ENCODE measurements at places on chromosomes 2 and 18.
A peak's percentile ranks its signal among the peaks of the same experiment; 100 is the strongest.

- DNase-seq, result no peak
Observed at GRCh38 chr2:168543935-168544334, 87.9 kb downstream of the CERS6 start.

GRCh38 chr2:223459328-223459939 is 142.7 kb downstream of the SCG2 start:
- DNase-seq, result no peak

DNA sequence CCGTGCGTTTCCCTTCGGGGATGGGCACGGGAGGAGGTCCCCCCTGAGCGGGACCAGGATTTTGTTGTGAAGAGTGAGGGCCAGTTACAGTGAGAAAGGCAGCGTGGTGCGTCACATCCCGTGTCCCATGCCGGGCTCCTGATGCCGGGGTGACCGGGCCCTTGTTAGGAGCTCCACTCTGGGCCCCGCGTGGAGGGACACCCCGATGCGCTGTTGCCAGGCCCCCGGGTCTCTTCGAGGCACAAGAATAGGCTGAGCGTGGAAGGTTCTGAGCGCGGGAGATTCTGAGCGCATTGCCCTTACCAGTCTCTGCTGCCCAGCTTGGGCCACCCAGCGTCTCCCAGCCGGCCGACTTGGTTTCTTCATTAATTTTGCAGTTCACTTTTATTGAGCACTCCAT is 17.6 kb downstream of the CTDP1 start:
- no peak for DNase-seq

- no peak for DNase-seq
Observed at GRCh38 chr2:11103984-11104793, 51.1 kb upstream of the SLC66A3 start.

GRCh38 chr2:232038881-232039485 is 77.5 kb downstream of the DIS3L2 start:
- DNase-seq, result no peak

DNA sequence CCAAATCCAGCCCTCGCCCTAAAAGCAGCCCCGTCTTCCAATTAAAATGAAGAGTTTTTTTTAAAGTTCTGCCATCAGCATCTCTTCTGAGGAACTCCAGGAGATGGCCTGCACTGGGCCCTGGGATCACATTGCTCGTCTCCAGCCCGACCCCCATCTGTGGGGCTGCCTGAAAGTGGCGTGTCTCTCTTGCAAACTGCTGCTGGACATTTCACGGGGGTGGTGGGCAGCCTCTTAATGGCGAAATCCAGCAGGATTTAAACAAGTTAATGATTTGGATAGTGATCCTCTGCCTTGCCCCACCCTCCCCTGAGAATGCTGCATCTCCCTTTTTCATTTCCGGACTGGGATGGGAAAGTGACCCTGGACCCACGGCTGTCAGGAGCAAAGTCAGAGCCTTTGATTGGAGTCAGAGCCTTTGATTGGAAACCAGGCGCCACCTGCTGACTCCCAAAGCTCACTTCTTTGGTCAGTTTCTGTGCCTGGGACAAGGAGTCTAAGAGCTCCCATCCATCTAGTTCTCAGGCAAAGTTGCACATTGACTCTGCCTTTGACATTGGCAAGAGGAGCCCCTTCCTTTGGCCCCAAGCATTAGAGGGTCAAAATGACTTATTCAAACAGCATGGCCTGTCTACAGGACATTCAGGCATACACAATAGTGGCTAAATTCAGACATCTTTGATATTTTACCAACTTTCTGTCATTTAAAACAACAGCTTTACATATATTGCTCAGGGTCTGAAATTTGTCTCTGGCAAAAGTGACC is 155.2 kb downstream of the SH3BP4 start:
- DNase-seq, result peak; percentile 76

GRCh38 chr2:204586444-204587180 is 41.3 kb downstream of the PARD3B start:
- no peak for DNase-seq

DNA sequence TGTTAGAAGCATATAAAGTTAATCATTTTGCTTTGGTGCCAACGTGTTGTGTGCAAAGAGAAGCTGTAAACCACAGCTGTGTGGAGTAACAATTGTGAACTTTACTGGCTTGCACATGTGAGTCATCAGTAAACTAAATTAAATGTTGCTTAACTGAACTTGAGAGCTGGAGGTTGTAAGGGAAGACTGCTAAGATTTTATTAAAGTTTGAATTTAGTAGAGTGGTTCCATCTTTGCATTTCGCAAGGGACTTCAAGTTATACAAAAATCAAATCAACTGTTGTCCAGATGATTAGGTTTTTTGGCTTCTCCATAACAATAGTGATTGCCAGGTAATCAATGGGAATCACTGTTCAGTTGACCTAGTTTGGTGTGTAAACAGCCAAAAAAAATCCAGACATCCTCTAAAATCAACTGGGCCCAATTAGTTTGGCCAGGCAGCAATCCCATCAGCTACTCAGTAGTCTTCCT is 247.4 kb downstream of the MYO3B start:
- DNase-seq, result no peak

DNA sequence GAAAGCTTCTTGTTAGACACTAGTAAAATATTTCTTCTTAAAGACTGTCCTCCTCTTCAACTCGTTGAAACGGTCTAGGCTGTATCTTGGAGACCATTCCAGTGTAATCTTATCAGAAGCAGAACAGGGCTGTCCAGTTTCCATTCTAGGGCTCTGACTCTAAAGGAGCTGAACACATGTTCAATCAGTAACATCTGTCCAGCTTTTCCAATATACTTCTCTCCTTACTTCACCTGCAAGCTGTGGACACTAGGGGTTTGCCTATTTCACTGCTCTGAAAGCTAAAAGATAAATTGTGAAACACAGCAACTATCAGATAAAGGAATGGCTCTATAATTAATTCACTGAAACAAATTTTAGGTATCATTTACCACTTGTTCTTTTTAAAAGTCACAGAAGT is 73.8 kb downstream of the ZNF385B start:
- no peak for DNase-seq

- DNase-seq, result peak; percentile 91
Observed at GRCh38 chr2:239075918-239076758, 228.3 kb downstream of the TWIST2 start.

DNA sequence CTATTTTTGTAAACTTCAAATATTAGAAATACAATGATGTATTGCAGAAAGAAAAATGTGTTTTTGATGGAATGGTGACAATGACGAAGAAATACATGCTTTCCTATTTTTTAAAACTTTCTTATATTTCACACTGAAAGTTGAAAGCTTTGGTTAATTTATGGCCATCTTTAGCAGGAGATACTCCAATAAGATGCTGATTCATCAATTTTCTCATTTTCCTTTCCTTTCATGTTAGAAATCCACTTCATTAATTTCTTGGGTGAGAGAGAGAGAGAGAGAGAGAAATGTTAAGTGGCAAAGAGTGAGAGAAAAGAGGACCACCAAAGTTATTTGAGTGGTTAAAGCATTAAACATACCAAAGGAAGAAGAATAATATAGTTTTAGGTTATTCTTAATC is 28.6 kb upstream of the MAP2 start:
- no peak for DNase-seq

GRCh38 chr18:74097803-74098202 is 49.8 kb downstream of the FBXO15 start:
- no peak for DNase-seq

GRCh38 chr2:224260372-224261020 is 141.4 kb downstream of the FAM124B start:
- DNase-seq, result no peak

DNA sequence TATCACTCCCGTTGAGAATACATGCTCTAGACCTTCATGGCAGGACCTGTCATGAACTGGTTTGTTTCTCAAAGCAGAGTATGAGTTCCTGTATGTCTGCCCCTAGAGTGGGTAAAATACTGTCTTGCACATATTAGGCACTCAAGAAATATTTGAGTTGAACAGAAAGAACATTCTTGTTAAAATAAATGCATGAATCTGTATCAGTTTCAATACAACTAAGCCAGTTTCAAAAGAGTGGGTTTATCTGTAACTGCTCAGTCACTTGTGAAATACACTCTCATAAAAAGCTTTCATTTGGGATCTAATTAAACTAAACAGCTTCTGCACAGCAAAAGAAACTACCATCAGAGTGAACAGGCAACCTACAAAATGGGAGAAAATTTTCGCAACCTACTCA is 69.2 kb downstream of the RFTN2 start:
- no peak for DNase-seq

- no peak for DNase-seq
Observed at GRCh38 chr2:8461341-8461740, 220.5 kb upstream of the ID2 start.

DNA sequence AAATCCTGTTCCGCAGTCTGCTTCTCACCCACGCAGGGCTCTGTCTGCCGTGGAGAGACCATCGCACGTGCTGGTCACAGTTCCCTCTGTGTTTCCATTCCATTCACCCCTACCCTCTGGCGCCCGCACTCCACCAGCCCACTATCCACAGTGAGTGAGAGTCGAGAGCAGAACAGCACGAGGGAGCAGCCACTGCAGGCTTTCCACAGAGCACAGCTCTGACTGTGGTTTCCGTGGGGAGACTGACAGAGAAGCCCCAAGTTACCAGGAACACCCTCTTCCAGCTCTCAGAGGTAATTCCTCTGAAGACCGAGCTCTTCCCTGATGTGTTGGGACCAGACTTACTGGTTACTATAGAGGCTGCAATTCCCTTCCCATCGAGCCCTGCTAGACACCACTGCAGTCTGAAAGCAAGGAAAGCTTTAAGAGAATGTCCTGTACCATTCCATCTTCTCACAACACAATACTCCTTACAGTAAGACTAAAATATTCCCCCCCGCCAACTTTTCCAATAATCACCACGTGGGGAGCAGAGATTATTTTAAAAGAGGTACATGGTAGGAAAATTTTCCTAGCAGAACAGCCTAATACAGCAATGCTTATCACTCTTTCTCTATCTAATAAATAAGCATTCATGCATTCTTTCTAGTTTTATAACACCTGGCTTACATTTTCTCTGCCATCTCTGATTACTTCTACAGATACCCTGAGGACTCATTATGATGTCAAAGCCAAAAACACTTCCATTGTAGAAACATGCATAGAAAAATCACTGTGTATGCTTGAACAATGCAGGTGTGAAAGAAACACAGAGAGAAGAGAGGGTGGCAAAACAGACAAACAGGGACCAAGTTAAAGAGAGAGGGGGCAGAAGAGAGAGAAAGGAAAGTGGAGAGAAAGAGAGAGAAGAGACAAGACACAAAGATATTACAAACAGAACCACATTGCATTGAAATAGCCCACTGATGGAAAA is 4.7 kb downstream of the MYT1L start:
- no peak for DNase-seq

DNA sequence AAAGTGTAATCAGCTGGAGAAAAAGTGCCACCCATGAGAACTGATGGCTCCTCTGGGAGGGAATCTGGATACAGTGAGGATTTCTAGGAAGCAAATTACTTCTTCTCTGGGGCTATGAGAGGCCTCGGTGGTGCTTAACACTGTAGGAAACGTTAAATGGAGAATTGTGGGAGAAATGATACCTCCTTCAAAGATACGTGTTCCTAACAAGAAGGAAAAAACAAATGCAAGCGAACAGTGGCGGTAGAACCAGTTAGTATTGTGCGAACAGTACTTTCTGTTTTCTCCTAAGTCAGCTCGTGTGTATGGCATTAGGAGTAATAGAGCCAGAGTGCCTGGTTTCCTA is 587 bp upstream of the MTIF2 start:
- no peak for DNase-seq

DNA sequence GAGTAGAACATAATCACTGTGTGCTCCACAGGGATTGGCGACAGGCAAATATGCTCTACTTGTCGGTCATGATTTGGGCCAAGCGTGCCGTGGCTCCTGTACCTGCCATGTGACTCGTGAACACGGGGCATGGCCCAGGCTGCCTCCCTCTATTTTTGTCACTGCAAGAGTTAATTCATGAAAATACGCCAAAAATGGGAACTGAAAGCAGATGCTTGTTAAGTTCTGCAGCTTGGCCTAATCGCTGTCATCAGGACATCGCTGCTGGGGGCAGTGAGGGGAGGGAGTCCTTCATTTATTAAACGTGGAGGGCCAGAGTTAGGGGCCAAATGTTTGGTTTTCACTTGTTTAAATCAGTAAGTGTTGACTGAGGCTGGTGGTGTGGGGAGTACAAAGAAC is 177.8 kb downstream of the BCL2 start:
- no peak for DNase-seq

DNA sequence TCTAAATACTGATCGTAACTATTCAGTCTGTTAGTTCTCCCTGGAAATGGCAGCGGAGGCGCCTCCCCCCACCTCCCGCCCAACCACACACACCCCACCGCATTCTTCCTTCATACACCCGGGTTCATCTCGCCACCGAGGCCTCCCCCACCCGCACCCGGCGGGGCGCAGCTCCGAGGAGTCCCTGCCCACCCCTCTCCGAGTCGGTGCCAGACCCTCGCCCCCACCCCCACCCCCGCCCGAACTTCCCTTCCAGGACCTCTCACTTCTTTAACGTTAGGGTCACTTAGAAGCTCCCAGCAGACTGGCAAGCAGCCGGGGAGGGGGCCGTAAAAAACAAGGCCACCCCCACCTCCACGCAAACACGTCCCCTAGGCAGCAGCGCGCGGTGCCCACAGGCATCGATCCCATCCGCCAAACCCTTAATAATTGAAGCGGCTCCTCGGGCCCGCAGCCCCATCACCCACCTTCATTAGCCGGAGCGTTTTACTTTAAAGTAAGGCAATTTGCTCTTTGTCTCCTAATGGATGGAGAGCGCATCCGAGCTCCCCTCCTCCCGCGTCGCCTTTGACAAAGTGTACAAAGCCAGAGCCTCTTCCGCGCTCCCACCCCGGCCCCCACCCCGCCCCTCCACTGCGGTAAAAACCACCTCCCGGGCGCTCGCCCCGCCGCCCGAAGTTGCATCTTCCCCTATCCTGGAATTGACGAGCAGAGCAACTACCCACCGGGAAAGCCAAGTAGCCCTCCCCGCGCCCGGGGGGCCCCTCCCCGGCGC is 624 bp downstream of the ZNF516 start:
- DNase-seq, result peak; percentile 47

DNA sequence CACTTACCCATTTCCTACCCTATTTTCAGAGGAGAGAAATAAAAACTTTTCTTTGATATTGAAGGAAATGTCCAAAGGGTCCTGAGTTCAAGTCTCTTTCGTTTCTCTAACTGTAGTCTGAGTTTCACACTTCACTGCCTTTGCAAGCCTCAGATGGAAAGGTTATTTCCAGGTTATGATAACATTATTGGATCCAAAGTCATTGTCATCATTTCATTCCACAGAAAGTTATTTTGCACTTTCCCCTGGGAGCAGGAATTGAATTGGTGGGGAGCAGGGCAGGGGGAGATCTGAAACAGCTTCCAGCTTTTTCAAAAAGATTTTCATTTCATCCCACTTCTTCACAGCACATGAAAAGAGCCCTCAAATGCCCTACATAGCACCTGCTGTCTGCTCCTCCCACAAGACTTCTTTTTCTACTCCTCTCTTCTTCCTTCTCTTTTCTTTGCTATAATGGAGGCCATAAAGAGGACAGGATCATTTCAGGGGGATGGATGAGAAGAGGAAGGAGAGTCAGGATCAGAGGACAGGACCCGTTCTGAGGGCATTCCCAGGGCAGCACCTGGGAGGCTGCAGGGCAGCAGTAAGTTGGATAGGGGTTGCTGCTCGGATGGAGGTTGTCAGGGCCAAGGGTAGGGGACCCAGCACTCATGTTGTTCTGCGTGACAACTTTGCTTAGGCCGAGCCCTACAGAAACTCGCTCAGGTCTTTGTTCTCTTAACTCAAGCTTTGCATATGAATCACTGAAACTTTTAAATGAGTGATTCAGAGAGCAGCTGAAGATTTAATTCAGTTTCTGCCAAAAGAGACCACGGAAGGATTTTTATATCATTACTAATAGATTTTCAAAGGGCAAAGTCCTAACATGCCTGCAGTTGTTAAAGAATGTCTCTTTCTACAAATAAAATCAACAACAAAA is 11.4 kb upstream of the GALNT5 start:
- no peak for DNase-seq

Measured in tibial artery (tissue), 4 donors.